ENCODE measurements at places on chromosomes 3 and 15.

DNA sequence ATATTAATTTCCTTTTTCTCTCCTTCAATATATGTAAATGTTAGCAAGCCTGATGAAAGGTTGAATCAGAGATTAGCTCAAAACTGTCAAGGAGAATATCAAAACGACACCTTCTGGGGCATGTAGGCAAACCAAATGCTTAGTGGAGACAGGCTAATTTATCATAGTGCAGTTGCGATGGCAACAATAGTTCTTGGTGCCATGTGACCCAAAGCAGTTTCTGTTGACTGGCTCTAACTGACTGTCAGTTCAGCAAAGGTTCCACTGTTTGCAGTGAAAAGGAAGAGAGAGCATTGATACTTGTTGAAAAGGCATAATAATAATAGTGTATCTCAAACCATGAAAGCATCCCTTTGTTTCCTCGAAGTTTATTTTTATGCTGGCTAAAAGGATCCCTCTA lies 513.9 kb downstream of the NLGN1 start:
- DNase-seq: no peak

GRCh38 chr3:130975251-130975650 lies 51.4 kb downstream of the ASTE1 start:
- DNase-seq: no peak

DNA sequence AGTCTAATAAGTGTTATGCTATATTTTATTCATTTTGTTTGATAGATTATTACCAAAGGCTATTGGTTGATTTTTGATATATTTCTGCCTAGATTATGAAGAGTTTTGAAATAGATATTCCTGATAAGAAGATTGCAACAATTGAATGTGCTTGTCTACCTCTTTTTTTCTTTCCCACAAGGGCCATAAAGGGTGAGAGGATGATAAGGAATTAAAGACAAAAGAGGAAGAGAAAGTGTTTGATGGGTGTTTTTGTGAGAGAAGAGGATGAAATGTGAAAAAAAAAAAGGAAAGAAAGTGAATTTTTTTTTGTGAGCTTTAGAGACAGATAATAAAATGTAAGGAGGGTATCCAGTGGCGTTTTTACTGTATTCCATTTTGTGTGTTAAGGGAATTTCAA lies 244.4 kb downstream of the CHST2 start:
- no peak for DNase-seq

DNA sequence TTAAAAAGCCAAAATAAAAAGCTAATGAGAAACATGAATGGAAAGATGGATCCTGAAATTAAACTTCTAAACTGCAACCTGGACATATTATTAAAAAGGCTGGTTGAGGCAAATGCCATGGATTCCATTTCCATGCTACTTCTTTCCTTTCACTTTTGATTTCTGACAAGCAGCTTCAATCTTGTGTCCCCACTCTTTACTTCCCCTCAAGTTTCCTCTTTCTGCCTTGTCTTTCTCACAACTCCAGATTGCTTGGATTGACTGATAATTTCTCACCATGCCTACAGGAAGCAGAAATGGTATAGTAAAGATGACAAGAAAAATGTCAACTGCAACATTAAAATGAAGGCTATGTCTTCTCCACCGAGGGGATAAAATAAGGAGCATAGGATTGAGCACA lies 1136.7 kb downstream of the TUSC7 start:
- no peak for DNase-seq

GRCh38 chr3:184361532-184361931 lies at the start of the genes CLCN2 and POLR2H:
TSS of gene CLCN2 (minus strand) at chr3:184361605. CDS start at chr3:184361479, 126 bp downstream.
TSS of gene POLR2H (plus strand) at chr3:184361710. CDS start at chr3:184363493, 1,783 bp downstream.
- no peak for DNase-seq

DNA sequence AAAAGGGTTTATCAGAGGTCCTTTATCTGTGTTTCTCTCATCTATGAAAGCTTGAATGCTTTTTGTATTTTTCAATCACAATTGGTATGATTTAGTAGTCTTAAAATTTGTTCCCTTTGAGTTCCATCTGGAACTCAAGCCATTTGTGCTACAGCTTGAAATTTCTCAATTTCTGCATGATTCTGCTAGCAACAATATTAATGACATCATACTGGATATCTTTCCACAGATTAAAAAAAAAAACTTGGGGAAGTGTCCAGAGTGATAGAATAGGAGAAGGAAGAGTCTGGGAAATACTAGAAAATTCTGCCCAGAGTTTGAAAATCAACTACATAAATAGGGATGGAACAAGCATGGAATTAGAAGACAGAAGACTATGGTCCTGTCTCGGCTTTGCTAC lies 9.3 kb upstream of the FBN1 start:
- DNase-seq: no peak

- no peak for DNase-seq
Observed at GRCh38 chr3:127063916-127064315, 81.0 kb downstream of the PLXNA1 start.

GRCh38 chr3:160806094-160806493 lies 50.1 kb downstream of the PPM1L start:
- DNase-seq: no peak

GRCh38 chr3:123013876-123014275 lies 13.7 kb downstream of the SEMA5B start:
- no peak for DNase-seq

DNA sequence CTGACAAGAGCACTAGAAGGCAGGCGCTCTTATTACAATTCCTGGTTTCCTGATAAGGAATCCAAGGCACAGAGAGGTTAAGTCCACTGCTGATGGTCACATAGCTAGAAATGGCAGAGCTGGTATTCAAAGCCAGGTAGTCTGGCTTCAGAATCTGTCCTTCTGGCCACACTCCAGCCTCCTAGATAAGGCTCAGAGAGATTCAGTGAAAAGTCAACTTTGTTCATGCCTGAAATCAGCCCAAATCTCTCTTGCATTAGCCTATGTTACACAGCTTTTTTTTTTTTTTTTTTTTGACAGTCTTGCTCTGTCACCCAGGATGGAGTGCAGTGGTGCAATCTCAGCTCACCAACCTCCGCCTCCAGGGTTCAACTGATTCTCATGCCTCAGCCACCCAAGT lies 21.1 kb upstream of the CMTM8 start:
- no peak for DNase-seq

- DNase-seq: no peak
Observed at GRCh38 chr3:101172516-101172915, 147.9 kb downstream of the IMPG2 start.

DNA sequence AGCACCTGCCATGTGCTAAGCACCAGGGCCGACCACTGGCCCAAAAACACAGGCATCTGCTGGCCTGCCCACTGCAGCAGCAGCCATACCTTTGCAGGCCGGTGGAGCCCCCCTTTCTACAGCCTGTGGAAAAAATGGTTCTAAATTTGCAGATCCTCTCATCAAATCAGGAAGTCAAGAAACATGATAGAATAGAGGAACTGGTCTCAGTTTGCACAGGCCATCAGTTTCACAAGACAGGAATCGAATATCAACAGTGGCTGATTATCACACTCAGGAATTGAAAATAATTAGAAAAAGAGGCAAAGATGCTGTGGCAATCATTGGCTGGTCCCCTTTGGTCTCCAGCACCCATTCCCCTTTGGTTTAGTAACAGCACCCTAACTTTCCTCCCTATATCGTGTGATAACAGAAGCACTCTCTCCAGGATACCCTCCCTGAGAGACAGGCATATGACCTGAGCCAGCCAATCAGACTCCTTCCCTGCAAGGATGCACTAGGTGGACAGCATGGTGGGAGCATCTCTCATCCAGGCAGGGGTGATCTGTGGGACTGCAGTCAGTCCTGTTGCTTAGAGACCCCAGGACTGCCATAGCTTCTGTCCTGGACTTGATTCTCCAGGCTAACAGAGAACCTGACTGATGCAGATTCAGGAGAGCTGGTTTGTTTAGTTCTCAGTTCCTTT lies 3.5 kb upstream of the PAK6 start:
- no peak for DNase-seq

DNA sequence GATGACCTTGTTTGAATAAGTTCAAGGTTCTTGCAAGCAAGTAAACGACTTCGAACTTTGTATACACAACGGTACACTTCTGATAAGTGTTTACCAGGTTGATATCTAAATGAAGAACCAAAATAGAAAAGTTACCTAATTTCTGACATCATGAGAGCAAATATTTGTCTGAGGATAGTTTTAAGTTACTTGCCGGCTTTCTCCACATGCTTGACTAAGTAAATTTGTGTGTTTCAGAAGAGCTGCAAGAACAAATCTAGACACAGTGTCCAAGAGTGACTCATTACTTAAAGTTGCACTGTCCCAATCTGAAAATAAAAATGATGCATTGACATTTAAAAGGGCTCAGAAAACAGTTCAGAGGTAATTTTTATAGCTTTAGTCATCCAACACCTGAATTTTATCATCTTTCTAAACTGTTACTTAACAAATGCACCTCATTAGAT lies 115.1 kb downstream of the HERC1 start:
- DNase-seq: no peak

DNA sequence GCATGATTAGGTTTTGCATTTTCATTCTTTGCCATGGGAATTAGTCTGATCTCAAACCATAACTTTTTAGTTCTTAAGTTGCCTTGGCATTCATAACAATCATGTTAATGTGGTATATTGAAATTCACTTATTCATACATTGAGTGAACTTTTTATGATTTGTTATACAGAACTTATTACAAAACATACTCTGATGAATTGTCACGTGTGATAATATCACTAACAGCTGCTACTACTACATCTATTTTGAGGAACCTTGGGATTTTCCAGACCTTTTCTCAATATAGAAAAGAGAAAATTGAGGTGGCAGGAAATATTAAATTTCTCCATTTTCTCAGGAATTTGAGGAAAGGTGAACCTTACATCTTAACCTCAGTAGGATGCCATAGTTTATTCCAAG lies 9.2 kb downstream of the LXN start:
- no peak for DNase-seq

- DNase-seq: no peak
Observed at GRCh38 chr3:183220828-183221227, 32.2 kb upstream of the B3GNT5 start.

- DNase-seq: no peak
Observed at GRCh38 chr3:150238995-150239619, 169.0 kb upstream of the TSC22D2 start.

- no peak for DNase-seq
Observed at GRCh38 chr3:142274908-142275307, 49.5 kb upstream of the GK5 start.

DNA sequence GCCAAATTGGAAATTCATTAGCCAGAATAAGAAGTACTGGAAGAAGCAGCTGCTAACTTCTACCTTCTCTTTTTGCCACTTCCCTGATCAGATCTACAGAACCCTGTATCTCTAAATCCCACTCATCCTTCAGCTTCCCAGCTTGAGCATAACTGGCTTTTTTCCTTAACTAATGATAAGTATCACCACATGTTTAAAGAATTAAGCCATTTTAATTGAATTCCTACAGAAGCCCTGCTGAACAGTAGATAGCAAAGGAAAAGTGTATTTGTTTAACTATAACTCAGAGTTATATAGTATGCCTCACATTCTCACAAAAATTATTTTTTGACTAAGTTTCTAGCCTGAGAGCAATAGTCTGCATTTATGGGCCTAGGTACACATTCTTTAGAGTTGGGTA lies 262.4 kb downstream of the UBE2E2 start:
- DNase-seq: no peak

DNA sequence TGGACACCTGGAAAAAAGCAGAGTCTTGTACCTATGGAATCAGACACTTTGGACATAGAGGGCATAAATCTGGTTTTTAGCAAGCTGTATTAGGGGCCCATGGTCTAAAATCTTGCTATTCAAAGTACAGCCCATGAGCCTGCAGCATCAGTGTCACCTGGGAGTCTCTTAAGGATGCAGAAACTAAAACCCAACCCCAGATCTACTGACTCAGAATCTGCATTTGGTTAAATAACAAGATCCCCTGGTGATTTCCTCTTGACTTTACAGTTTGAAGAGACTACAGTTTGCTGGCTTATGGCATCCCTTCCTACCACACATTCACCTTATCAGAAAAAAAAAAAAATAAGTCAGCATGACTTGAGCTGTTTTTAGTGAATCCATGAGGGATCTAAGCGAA lies 74.9 kb upstream of the NR2F2 start:
- DNase-seq: no peak

DNA sequence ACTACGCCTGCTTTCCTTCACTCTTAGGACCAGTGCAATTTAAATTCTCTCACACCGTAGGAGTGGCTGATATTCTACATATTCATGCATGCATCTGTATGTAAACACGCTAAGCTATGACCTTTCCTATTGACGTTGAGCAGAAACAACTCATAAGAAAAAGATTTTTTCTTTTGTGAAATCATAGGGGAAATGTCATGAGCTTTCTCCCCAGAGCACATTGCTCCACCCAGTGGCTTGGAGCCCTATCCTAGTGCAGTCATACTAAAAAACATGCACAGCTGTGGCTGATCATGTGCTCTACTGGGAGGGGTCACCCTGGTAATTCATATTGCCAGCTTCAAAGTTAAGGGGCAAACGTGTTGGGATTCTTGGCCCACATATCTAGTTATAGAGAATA lies 1.8 kb upstream of the MESD start:
- no peak for DNase-seq

DNA sequence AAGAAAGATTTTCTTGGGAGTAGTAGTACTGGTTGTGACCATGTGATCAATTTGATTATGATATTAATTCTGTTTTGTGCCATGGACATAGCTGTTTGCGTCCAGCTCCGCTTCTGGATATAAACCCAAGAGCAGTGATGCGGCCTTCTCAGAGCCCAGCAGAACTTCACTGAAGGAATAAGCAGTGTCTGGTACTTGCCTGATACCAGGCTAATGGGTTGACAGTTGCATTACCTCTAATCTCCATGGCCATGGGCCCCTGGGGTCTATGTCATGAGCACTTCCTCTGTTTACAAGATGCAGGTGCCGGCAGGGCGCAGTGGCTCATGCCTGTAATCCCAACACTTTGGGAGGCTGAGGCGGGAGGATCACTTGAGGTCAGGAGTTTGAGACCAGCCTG lies 36.3 kb upstream of the RAB6B start:
- DNase-seq: no peak

- no peak for DNase-seq
Observed at GRCh38 chr3:66561367-66561766, 60.5 kb upstream of the LRIG1 start.

DNA sequence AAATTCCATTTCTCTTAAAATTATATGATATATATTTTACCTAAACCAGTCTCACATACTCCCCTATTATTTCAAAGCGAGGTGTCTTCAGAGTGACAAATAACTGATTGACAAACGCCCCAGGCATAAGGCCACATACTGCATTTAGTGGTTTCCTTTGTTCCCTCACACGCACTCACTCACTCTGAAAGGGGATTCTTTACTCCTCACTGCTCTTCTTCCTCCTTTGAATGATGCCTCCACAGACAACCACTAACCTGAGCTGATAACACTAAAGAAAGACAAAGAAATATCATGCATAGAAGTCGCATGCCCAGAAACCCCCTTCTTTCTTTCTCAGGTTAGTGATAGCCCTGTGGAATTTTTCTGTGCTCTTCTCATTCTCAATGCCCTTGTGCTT lies 24.1 kb upstream of the BBX start:
- DNase-seq: no peak

GRCh38 chr3:86269364-86270155 lies 721.4 kb downstream of the VGLL3 start:
- DNase-seq: no peak

DNA sequence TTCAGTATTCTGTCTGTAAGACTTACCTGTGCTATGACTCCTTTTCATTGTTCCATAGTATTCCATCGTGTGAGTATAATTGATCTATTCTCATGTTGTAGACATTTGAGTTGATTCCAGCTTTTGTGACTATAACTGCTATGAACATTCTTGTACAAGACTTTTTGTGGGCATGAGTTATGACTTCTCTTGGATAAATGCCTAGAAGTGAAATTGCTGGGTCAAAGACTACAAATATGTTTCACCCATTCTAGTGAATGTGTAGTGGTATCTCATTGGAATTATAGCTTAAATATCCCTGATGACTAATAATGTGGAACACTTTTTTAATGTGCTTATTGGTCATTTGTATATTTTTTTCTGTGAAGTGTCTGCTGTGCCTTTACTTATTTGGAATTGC lies 27.6 kb upstream of the NPHP3 start:
- no peak for DNase-seq
